Renal cortex interstitium (tissue), 15 donors: ENCODE measurements at places on chromosomes 1 and 21.

DNA sequence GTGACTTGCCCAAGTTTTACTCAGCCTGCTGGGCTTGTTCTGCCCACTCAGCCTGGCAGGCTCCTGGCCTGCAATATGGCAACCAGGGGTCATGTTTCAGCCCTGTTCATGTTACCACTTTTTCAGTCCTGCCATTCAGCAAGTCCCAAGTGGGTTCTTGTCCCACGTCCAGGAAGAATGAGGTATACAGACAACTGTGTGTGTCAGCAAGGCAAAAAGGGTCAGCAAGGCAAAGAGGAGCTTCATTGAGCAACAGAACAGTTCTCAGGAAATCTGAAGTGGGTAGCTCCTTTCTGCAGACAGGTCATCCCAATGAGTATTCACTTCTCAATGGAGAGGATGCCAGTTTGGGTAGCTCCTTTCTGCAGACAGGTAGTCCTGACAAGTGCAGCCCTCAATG, 1233.3 kb upstream of the B3GALT2 start:
- no peak for DNase-seq

DNA sequence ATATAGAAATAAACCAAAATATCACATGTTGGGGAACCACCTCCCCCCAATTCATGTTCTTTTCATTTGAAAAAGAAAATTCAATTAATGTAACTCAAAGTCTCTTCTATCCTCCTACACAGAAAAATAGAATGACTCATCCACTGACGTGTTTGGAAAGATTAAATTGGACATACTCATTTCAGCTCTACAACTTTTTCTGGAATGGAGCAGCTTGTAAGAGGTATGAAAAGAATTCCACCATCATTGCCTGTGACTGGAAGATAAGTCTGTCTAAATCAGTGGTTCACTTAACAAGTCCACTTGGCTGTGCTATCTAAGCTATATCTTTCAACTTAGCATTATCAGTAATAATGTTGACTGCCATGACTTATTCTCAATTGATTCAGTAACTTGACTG, 702.3 kb downstream of the BRINP3 start:
- no peak for DNase-seq

DNA sequence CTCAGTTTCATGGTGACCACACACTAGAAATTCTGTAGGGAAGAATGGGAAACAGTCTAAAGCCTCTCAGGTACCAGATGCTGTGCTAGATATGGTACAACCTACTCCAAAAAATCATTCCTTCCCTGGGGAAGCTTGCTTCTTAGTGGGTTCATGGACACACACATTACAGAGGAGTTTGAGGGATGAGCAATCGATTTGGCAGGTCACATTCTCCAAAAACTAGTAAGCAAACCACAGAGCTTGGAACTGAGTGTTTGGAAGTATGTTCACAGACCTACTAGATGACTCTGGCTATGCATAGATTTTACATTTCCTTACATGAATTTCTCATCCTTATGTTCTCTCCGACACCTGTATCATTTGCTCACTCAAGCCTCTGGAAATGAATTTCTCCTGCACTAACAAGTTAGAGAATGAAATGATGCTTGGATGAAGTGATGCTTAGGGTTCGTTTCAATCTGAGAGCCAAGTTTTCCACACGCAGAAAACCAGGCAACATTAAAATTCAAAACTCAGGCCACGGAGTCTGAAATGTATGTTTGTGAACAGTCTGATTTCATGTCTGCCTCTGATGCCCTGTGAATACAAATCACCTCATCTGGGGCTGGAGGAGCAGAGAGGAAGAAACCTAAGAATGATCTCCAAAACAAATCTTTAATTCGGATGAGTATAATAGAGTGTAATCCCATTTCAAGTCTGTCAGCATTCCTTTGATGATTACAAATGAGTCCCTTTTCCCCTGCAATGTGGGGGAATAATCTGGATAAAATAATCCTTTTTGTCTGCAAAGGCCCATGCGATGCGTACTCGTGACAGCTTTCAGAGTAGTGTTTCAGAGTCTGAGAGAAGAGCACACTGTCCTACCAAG, 11.0 kb downstream of the EVA1C start:
- no peak for DNase-seq

GRCh38 chr21:35818597-35818996, 241.7 kb downstream of the SETD4 start:
- DNase-seq = no peak

DNA sequence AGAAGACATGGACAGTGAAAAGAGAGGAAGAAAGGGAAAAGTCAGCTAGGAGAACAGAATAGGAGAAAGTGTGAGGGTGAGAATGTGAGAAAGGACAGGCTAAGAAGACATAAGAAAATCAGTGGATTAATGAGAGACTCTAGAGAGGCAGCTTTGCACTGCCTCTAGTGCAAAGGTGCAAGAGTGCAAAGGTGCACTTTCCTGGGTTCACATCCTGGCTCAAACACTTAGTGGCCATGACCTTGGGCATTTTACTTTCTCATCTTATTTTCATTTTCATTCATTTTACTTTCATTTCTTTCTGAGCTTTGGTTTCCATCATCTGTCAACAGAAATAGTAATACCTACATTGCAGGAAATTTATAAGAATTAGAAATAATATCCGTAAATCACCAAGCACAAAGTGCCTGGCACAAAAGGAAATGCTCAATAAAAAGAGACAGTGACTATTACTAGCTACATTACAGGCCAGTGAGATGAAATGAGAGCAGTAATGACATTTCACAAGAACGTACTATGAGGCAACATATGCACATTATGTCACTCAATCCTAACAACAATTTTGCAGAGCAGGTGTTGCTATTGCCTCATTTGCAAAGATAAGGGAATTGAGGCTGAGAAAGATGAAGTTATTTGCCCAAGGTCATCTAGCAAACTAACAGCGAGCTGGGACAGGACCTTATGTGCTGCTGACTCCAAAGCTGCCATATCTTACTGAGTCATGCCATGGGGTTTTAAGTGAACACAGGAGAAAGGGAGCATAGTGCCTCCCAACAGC, 107.0 kb upstream of the TLR5 start:
- DNase-seq = no peak

DNA sequence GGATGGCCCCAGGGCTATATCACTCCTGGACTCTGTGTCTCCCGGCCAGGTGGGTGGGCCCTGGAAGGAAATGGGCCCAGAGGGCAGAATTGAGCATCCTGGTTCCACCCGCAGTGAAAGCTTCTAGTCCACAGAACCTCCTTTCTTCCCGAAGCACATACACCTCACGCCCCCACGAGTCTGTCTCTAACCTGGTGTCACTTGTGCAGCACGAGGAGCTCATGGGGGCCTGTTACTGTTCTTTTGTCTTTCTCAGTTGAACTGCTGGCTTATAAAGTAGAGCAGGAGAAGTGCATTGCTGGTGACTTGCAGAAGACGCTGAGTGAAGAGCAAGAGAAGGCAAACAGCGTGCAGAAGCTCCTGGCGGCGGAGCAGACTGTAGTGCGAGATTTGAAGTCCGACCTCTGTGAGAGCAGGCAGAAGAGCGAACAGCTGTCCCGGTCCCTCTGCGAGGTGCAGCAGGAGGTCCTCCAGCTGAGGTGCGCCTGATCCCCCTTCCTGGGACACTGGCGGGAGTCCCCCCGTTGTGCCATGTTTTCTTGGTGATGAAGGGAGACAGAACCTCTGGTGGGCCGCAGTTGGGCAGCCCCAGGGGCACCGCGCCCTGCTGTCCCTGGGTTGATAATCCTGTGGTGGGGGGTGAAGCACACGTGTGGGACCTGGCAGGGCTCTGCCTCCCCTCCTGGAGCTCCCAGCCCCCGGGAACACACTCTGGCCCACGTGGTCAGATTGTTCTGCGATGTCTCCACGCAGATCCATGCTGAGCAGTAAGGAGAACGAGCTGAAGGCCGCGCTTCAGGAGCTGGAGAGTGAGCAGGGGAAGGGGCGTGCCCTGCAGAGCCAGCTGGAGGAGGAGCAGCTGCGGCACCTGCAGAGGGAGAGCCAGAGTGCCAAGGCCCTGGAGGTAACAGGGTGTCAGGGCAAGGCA, 28.7 kb upstream of the DIP2A start:
- no peak for DNase-seq

GRCh38 chr21:28636752-28637691, 355.7 kb downstream of the LTN1 start:
- no peak for DNase-seq

GRCh38 chr1:232194424-232194823, 435.5 kb downstream of the SIPA1L2 start:
- DNase-seq = no peak

DNA sequence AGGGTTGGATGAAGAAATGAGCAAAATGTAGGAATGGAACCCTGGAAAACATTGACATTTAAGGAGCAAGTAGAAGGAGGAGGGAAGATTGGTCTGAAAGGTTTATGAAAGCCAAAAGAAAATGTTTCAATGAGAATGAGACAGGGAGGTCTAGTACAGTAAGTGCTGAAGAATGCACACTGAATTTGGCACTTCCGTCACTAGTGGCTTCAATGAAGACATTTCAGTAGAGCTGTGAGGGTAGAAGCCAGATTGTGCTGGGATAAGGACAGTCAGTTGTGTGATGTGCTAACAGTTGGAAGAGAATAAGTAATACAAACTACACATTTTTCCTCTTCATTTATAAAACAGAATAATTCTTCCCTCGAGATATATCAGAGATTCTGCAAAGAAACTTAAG, 17.1 kb downstream of the THEM4 start:
- DNase-seq = no peak

DNA sequence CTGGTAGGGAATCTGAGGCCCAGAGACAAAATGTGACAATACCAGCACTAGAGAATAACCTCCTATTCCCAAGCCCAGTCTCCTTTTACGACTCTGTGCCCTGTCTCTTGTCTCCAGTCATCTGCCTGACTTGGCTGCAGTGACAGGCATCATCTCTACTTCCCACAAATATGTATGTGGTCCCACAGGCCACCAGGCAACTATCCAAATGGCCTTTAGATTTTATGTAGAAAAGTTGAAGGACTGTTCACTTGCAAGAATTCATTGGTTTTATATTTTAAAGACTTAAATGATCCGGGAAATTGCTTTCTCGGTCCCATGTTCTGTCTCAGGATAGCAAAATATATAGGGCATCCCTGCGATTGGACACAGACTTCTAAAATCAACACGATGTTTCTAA, 11.6 kb downstream of the KRTAP24-1 start:
- DNase-seq = no peak

- no peak for DNase-seq
Measured at GRCh38 chr1:59699227-59699847, 115.4 kb upstream of the HOOK1 start.

GRCh38 chr1:230515451-230516145, 89.5 kb upstream of the PGBD5 start:
- no peak for DNase-seq

GRCh38 chr1:171403393-171403792, 81.9 kb upstream of the PRRC2C start:
- DNase-seq = no peak

GRCh38 chr1:193408782-193409293, 222.4 kb upstream of the B3GALT2 start:
- no peak for DNase-seq

GRCh38 chr1:43634721-43635120, 15.2 kb upstream of the KDM4A start:
- DNase-seq = no peak

GRCh38 chr1:46001081-46001785, 131.2 kb downstream of the PIK3R3 start:
- no peak for DNase-seq

GRCh38 chr21:42567214-42567555, 53.5 kb downstream of the SLC37A1 start:
- DNase-seq = no peak

- DNase-seq = no peak
Measured at GRCh38 chr1:232617237-232617636, 12.7 kb downstream of the SIPA1L2 start.

DNA sequence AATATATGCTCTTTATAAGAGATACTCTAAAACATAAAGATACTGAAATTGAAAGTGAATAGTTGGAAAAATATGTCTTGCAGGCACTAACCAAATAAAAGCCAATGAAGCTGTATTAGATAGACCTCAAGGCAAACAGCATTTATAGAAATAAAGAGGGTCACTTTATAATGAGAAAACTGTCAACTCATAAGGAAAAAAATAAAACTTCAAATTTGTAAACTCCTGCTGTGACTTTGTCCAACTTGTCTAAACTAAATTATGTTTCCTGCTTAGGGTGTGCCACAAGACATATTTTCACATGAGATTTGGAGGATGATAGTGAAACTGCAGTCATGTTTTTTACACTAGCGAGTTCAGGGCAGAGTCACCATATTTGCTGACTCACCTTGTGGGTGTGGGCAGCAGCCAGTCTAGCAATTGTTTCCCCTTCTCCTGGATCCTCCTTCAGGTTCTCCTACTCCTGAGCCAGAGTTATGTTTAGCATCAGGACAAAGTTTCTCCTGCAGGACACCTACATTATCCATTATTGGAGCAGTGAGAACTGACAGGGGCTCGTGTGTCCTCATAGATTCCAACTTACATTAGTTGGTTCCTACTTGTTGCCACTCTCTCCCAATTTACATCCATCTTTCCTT, 43.8 kb downstream of the CD53 start:
- no peak for DNase-seq

GRCh38 chr1:27031235-27032118, 18.8 kb upstream of the TENT5B start:
- peak; percentile 55 for DNase-seq

- DNase-seq = no peak
Measured at GRCh38 chr1:57532299-57532698, 108.4 kb upstream of the DAB1 start.

DNA sequence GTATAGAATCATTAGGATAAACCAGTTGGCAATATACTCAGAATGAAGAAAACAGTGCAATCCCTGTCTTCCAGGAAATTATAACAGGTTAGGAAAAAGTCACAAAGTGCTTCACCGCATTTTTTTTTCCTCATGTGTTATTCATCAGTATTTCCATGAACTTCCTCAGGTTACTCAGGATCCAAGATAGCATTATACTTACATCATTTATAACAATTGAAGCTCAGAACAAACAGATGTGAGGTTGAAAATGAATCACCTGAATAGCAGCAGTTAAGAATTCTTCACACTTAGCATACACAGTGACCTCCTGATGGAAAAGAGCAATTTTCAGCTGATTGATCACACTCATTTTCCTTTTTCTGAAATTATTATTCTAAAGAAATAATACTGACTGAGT, 1040.7 kb upstream of the B3GALT2 start:
- no peak for DNase-seq

GRCh38 chr1:160742428-160743127, 3.5 kb downstream of the SLAMF7 start:
- no peak for DNase-seq

DNA sequence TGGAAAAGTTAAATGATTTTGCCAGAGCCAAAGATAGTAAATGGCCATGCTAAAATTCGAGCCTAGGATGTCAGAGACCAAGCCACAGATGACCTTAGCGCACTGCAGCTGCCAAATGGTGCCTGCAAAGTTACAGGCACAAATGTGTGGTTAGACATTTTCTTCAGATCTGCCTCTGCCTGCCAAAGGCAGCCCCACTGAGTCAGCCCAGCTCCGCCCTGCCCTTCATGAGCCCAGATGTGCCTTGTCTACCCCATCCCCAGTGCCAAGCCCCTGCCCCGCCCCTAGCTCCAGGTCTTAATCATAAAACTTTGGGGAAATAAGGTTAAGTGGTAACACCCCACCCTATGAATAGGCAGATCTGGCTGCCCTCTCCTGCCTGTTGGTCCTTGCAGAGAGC, 105.9 kb downstream of the DTL start:
- no peak for DNase-seq

GRCh38 chr1:38589036-38589435, 270.5 kb downstream of the RRAGC start:
- no peak for DNase-seq
